CD8-positive, alpha-beta memory T cell (primary cell): ENCODE measurements at places on chromosomes 16 and 17.

DNA sequence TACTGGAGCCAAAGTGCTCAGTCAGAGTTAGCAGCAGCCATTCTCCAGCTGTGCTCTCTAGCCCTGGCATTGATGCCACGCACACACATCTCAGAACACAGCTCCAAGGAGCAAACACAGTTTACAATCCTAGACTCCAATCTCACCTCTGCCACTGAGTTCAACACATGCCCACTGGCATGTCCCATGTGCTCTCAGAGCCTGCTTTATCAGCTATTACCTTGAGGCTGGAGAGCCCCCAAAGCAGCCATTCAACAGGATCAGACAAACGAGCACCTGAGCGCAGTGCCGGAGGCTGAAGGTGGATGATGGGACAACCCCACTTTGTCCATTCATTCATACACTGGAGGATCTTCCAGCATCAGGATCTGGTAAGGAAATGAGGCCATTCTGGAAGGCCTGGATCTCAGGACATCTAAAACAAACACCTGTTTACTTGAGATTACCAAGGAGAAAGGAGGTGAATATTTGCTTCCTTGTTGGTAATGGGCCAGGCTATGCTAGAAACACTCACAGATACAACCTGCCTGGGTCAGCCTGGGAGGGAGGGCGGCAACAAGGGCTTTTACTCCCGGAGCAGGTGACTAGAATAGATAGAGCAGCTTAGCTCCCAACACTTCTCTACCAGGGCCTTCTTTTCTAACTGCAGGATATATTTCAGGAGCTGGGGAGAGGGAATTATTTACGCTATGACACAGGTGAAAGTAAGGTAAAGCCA, 25.4 kb downstream of the RANBP10 start:
- DNase-seq = no peak
- H3K27me3 ChIP-seq = no peaks in the 10 kb centered on the region
- H3K36me3 ChIP-seq = peaks cover 4% of the 10 kb centered on the region
- no peak overlapping the region for H3K4me3 ChIP-seq
- H3K4me1 ChIP-seq = peaks cover 22% of the 10 kb centered on the region
- H3K27ac ChIP-seq = no peak overlapping the region

DNA sequence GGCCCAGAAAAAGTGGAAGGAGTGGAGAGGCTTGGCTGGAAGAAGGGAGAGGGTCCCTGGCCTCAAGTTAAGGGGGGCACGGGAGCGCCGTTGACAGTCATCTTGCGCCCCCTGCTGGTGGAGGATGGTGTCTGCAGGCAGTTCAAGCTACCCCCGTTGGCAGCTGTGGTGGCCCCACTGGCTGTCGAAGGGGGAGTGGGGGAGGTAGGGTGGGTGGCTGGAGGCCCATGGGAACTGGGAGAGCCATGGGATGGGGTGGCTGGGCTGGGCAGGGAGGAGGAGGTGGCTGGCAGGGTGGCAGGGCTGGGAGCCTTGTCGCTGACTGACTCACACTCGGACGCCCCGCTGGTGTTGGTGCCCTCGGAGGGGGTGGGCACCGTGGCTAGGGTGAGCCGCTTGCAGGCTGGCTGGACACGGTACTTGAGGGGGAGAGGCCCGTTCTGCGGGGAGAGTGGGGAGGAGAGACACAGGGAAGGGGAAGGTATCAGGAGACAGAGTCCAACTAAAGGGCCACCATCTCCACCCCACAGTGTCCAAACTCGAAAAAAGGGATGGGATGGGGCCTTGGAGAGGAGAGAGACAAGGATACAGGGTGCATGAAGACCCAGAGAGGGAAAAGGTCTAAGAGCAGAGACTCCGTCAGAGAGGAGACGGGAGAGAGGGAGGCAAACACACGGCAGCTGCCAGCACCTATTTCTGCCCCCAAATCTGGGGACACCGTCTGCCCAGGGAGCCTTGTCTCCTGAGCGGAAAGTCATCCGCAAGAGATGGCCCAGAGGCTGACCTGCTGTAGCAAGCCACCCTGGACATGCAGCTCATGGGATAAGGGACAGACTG, 5.2 kb downstream of the CISD3 start:
- H3K4me3 ChIP-seq = no peak overlapping the region
- H3K27me3 ChIP-seq = no peaks in the 10 kb centered on the region
- peak; percentile 72 for DNase-seq
- H3K4me1 ChIP-seq = peaks cover 23% of the 10 kb centered on the region
- H3K27ac ChIP-seq = no peak overlapping the region

DNA sequence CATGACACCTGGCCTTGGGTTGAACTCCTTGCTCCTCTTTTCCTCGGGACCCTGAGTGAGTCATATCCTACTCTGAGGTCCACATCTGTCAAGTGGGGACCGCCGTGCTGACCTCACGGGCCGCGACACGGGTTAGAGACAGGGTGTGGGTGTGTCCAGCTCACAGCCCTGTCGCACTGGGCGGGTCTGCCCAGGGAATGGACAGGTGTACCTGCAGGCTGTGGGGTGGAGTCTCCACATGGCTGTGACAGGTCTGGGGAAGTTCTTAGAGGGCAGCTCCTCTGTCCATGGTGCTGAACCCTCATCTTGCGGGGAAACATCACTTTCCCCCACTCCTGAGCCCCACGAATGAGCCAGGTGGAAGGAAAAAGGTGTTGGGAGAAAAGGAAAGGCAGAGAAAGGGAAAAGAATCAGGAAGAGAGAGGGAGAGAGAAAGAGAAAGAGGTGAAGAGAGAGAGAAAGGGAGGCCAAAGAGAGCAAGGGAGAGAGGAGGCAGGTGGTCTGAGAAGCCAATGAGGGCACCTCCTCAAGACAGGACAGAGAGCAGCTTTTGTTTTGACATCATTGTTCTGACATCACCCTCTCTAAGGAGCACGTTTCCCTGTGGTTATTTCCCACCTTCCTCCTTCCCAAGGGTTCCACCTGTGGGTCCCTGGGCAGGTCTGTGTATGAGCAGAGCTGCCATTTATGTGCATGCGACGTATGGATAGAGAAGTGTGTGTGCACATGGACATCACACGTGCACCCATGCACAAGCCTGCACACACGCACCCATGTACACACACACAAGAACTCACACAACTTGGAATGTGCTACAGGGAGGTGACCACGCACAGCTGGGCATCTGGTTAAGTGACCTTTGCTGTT, 32.6 kb upstream of the CBFA2T3 start:
- no peaks in the 10 kb centered on the region for H3K27me3 ChIP-seq
- H3K36me3 ChIP-seq = no peaks in the 10 kb centered on the region
- no peak overlapping the region for H3K27ac ChIP-seq
- H3K4me3 ChIP-seq = no peak overlapping the region
- H3K4me1 ChIP-seq = no peaks in the 10 kb centered on the region

- DNase-seq = no peak
- no peaks in the 10 kb centered on the region for H3K4me1 ChIP-seq
- no peaks in the 10 kb centered on the region for H3K27me3 ChIP-seq
- H3K36me3 ChIP-seq = no peaks in the 10 kb centered on the region
Observed at GRCh38 chr17:72301887-72302286, 181.1 kb downstream of the SOX9 start.

DNA sequence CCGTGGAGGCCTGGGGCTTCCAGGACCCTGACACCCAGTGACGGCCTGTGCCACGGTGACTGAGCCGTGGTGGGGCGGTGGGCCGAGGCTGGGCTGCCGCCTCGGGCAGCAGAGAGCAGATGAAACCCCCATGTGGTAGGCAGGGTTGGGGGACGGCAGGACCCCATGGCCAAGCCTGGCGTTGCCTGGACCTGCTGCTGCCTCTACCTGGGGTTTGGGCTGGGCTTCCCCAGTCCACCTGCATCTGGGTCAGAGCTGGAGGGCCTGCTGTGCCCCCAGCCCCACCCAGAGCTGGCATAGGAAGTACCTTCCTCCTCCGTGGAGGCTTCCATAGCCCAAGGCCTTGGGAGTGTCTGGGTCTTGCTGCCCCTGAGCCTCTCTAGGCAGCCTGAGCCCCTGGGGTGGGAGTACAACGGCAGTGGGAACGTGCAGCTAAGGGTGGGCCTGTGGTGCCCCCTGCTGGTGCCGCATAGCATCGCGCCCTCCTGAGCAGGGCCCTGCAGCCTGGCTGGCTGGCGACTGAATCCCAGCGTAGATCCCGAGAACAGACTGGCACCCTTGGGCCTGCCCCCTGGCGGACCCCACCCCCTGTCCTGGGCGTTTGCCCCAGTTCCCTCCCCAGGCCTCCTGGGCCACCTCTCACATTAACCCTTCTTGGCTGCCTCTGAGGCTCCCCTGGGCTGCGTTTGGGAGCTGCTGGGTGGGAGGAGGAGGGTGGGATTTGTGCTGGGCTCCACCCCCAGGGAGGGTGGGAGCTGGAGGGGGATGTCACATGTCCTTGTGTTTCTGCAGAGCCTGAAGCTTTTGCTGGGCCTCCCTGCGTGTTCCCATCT, 12.6 kb upstream of the ATP6V0C start:
- H3K4me1 ChIP-seq = peaks cover 8% of the 10 kb centered on the region
- H3K27ac ChIP-seq = no peak overlapping the region
- DNase-seq = peak; percentile 72
- H3K36me3 ChIP-seq = no peaks in the 10 kb centered on the region
- no peak overlapping the region for H3K4me3 ChIP-seq
